Stromal cell of bone marrow (primary cell): ENCODE measurements at places on chromosomes 1 and 21.

DNA sequence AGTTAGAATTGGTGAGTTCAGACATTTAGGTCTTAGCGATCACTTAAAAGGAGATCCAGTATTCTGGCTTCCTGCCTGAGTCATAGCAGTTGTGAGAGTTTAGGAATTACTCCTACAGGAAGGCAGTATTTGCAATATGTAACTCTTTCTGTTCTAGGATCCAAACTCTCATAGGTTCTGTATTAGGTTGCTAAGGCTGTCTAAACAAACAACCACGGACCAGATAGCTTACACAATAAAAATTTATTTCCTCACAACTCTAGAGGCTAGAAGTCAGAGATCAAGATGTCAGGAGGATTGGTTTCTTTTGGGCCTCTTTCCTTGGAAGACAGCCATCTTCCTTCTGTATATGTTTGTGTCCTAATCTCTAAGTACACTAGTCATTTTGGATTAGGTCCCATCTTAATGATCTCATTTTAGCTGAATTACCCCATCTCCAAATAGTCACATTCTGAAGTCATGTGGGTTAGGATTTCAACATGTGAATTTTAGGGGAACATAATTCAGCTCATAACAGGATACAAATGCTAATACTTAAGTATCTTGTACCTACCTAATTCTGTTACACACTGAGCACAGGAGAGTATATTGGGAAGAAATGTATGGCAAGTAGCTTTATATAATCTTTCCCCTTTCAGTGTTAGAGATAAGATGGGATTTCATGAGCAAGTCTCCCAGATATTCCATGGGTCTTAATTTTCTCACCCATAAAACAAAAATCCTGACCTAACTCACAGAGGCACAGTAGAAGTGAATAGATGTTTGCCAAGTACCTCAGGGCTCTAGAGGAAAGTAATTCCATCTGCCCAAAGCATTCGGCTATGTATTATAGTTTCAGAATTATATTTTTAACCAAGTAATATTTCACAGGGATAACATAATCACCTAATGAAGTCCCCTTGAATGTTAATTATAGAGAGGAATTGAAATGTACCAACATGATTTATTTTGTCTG is 144.4 kb downstream of the PTBP2 start:
- DNase-seq: peak; percentile 98

- DNase-seq: no peak
These were observed 15.1 kb downstream of the KIAA1614 start for GRCh38 chr1:180927841-180928240.

DNA sequence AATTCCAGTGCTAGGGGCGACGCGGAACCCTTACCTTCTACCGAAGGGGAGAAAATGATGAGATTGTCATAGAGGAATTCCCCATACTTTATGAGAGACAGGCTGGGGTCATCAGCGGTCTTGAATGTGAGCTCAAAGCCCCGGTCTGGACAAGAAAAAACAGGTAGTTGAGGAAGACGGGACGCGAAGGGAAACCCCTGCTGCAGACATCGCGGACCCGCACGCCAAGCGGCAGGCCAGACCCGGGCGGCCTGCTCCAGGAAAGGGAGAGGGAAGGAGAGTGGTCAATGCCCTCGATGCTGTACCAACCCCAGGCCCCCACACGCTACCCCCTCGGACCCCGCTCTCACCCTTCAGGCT is 342 bp downstream of the DDOST start:
- no peak for DNase-seq

DNA sequence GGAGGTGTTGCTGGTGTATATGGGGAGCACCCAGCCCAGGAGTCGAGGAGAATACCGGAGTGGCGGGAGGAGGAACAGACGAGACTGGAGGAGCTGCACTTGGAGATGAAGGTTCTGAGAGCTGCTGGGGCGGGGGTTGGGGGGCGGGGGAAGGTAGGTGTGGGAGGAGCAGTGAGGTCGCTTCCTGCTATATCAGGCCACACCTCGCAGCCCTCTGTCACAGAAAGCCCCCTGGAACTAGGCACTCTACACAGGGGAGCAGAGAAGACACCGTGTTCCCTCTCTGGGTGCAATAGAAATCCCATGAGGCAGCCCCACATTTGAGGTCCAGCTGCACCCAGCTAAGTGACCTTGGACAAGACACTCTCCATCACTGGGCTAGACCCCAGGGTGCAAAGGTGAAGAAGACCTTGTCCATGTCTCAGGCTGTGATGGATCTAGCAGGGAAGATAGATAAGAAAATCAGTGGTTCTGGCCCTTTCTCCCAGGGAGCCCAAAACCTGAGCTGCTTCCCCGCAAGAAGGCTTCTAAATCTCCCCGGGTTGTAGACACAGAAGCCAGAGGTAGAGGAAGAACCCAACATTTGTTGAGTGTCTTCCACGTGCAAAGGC is 155.8 kb upstream of the EDN2 start:
- no peak for DNase-seq

GRCh38 chr1:159895836-159896545 is 4.0 kb downstream of the CFAP45 start:
- DNase-seq: no peak

DNA sequence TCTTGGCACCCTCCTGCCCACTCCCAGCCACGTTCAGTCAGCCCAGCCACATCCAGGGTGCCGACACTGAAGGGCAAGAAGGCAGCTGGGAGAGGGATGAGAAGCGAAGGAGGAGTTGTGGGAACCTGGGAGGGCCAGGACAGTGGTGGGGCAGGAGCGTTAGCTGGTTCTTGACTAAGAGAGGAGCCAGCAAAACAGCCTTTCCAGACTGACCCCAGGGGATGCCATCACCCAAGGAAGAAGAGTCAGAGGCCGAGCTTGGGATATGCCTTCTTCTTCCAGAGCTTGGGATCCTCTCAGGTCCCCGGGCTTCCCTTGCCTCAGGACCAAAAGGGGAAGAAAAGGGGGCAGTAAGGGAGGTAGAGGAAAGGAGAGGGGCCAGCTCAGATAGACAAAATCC is 7.2 kb downstream of the INKA2 start:
- DNase-seq: no peak
